Activated naive CD4-positive, alpha-beta T cell treated with Interleukin-2 at 50 U/mL for 16 hours (primary cell): ENCODE measurements at places on chromosomes 4 and X.

- no peak for DNase-seq
Observed at GRCh38 chr4:16684097-16684496, 214.3 kb downstream of the LDB2 start.

DNA sequence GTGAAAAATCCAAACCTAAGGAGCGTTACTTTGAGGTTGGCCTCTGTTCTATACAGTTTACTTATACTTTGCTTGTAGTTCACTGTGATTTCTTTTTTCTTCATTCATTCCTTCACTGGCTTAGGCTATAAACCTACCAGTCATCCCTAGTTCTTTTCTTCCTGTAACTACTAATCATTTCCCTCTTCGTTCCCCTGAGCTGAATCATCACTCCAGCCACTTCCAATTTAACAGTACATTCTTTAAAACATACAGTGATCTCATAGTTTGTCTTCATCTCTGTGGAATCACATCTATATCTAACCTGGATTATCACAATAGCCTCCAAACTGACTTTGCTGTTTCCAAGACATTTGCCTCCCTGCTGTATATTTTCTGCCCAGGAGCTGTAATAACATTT is 25.2 kb upstream of the NPFFR2 start:
- no peak for DNase-seq

DNA sequence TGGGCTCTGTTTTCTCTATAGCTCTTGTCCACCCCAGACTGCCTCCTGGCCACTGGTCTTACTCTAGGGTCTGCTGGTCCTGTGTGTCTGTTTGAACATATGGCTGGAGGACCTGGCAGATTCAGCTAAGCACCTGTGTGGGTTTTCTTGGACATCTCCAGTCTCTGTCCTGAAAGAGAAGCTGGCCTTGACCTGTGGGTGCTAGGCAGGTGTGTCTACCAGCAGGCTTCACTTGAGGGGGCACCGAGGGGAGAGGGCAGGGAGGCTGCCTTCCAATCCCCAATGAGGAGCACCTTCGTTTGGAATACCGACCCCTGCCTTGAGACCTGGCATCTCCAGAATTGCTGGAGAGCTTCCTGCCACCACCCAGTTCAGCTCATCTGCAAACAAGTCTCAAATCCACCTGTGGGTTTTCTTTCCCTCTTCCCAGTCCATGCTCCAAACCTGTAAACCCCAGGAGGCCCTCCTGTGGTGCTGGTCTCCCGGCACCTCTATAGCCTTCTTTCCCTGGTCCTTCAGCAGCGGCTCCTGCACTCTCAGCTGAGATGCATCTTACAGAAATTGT is 45.2 kb downstream of the HTRA3 start:
- DNase-seq = no peak

DNA sequence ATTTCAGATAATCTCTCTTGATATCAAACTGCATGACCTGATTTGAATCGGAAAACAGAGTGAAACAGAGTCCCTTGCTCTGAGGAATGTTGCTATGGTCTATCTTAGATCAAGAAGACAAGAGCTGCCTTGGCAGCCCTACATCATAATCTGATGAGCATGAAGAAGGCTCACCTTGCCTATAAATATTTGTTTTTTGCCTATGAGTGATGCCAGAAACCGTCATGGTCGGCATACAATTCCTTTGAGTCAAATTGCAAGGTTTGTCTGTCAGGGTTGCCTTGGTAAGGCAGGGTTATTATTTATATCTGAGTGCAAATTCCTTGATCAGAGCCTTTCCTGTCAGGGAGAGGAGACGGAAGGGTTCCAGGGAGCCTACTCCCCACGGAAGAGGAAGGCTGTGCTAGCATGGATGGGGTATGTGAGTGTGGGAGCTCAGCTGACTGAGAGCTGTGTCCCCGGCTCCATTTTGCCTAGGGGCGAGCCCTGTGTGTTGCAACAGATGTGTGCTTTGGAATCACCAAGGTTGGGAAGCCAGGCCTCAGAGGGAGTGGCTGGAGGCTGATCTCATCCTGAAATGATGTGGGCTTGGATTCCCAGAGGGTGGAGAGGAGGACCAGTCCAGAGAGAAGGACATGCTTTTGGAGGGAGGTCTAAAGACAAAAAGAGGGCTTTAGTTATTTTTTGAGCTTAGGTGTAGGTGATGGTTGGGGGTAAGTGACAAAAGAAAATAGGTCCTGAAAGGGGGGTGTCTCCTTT is 43.6 kb downstream of the RTL9 start:
- DNase-seq = no peak

DNA sequence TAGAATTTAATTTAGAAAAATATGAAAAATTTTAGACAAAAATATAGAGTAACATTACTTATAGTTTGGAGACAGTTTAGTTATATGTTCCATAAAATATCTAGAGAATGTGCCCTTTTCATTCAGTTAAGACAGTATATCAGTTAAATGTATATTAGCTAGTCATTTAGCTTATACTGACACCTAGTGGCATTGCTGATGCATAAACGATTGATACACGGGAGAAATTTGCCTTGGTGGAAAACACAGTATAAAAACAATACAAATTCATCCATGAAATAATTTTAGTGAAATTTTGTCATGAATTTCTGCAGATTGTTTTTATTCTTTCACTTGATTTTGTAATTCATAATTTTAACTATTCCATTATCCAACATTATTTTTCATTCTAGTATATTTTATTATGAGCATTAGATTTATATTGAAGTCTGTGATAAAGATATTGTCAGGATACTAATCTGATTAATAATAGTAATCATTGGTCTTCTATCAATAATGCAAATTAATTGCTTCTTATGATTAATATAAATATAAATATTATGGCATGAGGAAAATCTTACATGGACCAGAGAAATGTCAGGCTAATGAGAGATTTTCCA is 219.0 kb downstream of the TLL1 start:
- no peak for DNase-seq
